ENCODE measurements at places on chromosomes 7 and 10.

DNA sequence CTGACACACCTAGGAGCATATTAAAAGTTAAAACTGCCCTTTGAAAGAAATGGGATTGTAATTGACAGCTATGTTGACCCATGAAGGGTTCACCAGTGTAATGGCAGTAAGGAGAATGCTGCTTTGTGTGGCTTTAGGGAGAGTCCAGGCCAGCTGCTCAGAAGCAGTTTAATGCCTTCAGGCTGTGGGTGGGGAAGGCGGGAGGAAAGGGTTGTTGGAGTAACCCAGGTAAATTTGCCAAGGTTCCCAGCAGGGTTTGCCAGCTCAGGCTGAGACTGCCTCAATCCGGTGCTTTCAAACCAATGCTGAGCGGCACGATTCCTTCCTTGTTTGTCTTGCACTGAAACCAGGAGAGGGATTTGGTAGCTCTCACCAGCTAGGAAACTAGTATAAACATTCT is 637.2 kb downstream of the INHBA start:
- DNase-seq: no peak

- DNase-seq: no peak
Observed at GRCh38 chr10:84549368-84550165, 221.2 kb downstream of the CCSER2 start.

GRCh38 chr7:76325092-76325491 is 22.6 kb downstream of the HSPB1 start:
- DNase-seq: no peak

DNA sequence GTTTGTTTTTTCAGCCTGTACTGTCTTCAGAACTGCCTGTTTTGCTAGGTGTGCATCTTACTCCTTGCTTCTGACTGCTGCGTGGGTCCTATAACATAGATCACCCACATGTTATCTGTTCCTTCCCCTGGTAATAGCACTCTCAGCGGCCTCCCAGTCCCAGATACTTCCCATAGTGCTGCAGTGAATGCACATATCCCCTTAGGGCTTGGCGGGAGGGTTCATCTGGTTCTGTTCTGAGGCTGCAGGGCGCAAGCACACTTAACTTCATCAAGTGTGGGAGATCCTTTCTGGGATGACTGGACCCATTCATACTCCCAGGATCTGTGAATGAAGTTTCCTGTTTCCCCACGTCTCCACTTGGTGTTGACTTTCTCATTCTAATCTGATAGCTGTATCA is 90.7 kb downstream of the CELF2 start:
- no peak for DNase-seq

Measured in NCI-H1092 treated with DMSO at 0.1 percent for 48 hours (cell line).